ENCODE measurements at places on chromosomes 4 and X.
A peak's percentile ranks its signal among the peaks of the same experiment; 100 is the strongest.

- no peaks in the 10 kb centered on the region for H3K27me3 ChIP-seq
- no peak for DNase-seq
- H3K36me3 ChIP-seq: peaks cover 6% of the 10 kb centered on the region
- H3K4me1 ChIP-seq: no peaks in the 10 kb centered on the region
- no peak overlapping the region for H3K27ac ChIP-seq
Measured at GRCh38 chr4:185276036-185276435, 66.6 kb downstream of the SNX25 start.

GRCh38 chr4:186104114-186104889, at the start of gene FAM149A:
Gene FAM149A, plus strand, starts transcription at chr4:186104704.
- H3K27me3 ChIP-seq: peaks cover 62% of the 10 kb centered on the region
- H3K4me1 ChIP-seq: peaks cover 8% of the 10 kb centered on the region
- H3K36me3 ChIP-seq: peaks cover 4% of the 10 kb centered on the region
- H3K4me3 ChIP-seq: peak within 1 kb of the TSS; percentile 79

GRCh38 chr4:159205466-159205865, 102.6 kb downstream of the RAPGEF2 start:
- H3K27me3 ChIP-seq: no peaks in the 10 kb centered on the region
- peaks cover 5% of the 10 kb centered on the region for H3K36me3 ChIP-seq
- no peak overlapping the region for H3K4me3 ChIP-seq
- no peak for DNase-seq

DNA sequence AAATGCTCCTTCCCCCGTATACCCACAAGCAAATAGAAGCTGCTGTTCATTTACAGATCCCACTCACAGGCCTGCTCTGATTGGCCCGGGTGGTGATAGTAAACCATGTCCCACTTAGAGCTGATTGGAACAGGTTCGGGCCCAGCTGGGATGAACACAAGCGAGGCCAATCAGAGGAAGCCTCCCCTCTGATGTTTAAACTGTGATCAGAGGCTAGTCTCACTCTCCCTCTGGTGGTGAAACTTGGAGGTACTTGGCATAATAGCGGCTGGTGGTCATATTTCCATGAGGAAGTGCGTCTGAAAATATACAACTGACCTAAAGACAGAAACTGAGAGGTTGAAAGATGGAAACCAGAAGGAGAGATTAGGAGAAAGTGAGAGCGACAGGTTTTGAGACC, 51.5 kb upstream of the TRPC3 start:
- no peaks in the 10 kb centered on the region for H3K36me3 ChIP-seq
- no peak overlapping the region for H3K4me3 ChIP-seq
- peaks cover 3% of the 10 kb centered on the region for H3K4me1 ChIP-seq
- peaks cover 17% of the 10 kb centered on the region for H3K27me3 ChIP-seq
- DNase-seq: peak; percentile 5

GRCh38 chr4:138890891-138891570, 124.5 kb upstream of the NOCT start:
- peaks cover 21% of the 10 kb centered on the region for H3K27me3 ChIP-seq
- no peak for DNase-seq
- H3K4me3 ChIP-seq: no peak overlapping the region
- no peaks in the 10 kb centered on the region for H3K36me3 ChIP-seq

GRCh38 chr4:77308843-77309242, 151.8 kb downstream of the CCNG2 start:
- H3K4me1 ChIP-seq: no peaks in the 10 kb centered on the region
- no peak overlapping the region for H3K4me3 ChIP-seq
- no peak for DNase-seq
- no peak overlapping the region for H3K27ac ChIP-seq

DNA sequence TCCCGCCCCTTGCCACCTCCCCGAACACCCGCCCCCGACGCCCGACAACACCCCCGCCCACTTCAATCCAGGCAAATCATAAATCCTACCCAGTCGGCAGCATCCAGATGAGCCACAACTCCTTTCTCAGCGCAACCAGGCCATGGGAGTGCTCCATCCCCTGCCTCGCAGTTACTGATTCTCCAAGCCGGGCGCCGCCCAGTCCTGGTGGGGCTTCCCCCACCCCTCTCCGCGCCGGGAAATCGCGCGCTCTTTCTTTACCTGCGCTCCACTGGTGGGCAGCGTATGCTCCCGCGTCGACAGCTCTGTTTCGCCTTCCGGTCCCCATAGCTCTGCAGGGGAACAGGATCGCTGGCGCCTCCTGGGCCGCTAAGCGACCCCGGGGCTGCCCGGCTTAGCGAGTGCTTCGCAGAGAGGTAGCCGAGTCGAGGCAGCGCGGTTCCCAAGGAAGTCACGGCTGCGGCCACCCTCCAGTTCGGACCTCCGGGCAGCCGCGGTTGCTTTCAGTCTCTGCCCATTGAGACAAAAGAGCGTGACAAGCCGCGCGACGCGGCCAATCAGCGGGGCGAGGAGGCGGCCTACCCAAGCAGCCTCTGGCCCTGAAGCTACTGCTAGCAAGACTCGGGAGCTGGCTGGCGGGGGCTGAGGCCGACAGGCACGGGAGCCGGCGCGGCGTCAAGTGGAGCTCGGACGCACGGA, 43.7 kb upstream of the TMSB15B start:
- H3K4me1 ChIP-seq: peaks cover 12% of the 10 kb centered on the region
- H3K27ac ChIP-seq: peak overlapping the region; percentile 90
- no peaks in the 10 kb centered on the region for H3K27me3 ChIP-seq
- H3K36me3 ChIP-seq: peaks cover 7% of the 10 kb centered on the region
- peak overlapping the region; percentile 96 for H3K4me3 ChIP-seq

- H3K27ac ChIP-seq: no peak overlapping the region
- H3K36me3 ChIP-seq: no peaks in the 10 kb centered on the region
- no peak for DNase-seq
- no peaks in the 10 kb centered on the region for H3K27me3 ChIP-seq
Measured at GRCh38 chr4:105859233-105859632, 36.0 kb upstream of the NPNT start.

DNA sequence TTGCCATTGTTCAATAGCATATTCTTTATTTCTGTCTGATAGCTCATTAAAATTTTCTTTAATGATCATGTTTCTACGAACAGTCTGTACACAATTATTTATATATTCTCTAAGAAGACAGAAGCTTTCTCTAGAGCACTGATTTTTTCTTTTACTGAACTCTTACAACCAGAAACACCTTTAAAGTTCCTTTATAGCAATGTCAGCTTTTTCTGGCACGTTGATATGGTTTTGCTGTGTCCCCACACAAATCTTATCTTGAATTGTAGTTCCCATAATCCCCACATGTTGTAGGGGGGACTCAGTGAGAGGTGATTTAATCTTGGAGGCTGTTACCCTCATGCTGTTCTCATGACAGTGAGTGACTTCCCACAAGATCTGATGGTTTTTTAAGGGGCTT, 299.4 kb downstream of the PPARGC1A start:
- H3K27ac ChIP-seq: no peak overlapping the region
- H3K27me3 ChIP-seq: no peaks in the 10 kb centered on the region
- DNase-seq: no peak
- H3K36me3 ChIP-seq: no peaks in the 10 kb centered on the region

GRCh38 chr4:15239866-15240265, 188.0 kb upstream of the C1QTNF7 start:
- H3K36me3 ChIP-seq: no peaks in the 10 kb centered on the region
- no peak for DNase-seq
- H3K27ac ChIP-seq: no peak overlapping the region
- H3K27me3 ChIP-seq: no peaks in the 10 kb centered on the region

GRCh38 chrX:134727363-134727762, 69.1 kb upstream of the PLAC1 start:
- H3K36me3 ChIP-seq: no peaks in the 10 kb centered on the region
- H3K27ac ChIP-seq: no peak overlapping the region
- DNase-seq: no peak
- H3K4me1 ChIP-seq: no peaks in the 10 kb centered on the region
- peaks cover 11% of the 10 kb centered on the region for H3K27me3 ChIP-seq

DNA sequence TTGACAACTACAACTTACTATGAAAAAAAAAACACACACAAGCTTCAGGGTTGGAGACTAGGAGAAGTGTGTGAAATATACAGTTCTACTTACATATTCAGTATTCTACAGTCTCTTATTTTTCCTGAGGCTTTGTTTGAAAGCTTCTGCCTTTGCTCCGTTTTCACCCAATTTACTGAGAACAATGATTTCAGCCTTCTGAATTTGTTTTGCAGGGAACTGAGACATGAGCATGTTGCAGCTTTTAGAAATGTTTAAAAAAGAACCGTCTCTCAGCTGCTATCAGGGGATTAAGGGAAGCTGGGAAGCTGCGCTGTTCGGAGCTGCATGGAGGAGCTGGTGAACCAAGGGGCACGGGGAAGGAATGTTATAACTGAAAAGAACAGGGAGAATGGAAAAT, 85.7 kb downstream of the QDPR start:
- no peaks in the 10 kb centered on the region for H3K4me1 ChIP-seq
- H3K4me3 ChIP-seq: no peak overlapping the region
- peaks cover 1% of the 10 kb centered on the region for H3K36me3 ChIP-seq
- no peak for DNase-seq
- no peak overlapping the region for H3K27ac ChIP-seq

DNA sequence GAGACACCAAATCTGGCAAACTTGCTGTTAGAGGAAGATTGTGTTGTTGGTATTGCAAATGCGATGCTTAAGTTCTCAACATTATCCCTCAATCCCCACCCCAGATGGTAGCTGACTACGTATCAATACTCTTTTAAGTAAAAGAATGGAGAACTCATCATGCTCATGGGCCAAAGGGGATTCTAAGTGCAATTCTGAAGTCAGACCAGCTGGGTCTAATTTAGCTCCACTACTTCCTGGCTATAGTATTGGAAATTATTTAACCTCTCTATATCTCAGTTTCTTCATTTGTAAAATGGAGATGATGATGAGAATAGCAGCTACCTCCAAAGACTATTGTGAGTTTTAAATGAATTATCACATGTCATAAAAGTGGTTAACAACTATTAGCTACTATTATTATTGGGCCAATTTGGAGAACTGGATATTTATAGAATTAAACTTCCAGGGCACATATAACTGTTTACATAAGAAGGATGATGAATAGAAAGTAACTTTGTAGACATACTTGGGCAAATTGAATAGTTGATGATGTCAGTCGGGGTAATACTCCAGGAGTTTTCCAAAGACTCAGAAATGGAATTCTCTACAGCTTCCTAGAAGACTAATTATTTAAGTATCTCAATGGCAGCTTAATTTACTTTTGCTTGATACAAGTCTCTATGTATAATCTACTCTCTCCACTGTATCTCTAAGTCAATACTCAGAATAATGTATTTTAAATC, 5.0 kb upstream of the SLAIN2 start:
- peaks cover 5% of the 10 kb centered on the region for H3K4me1 ChIP-seq
- peaks cover 4% of the 10 kb centered on the region for H3K36me3 ChIP-seq
- DNase-seq: no peak
- no peak overlapping the region for H3K27ac ChIP-seq
- no peak overlapping the region for H3K4me3 ChIP-seq
- no peaks in the 10 kb centered on the region for H3K27me3 ChIP-seq

- H3K36me3 ChIP-seq: no peaks in the 10 kb centered on the region
- no peaks in the 10 kb centered on the region for H3K27me3 ChIP-seq
- no peak overlapping the region for H3K4me3 ChIP-seq
- DNase-seq: no peak
Measured at GRCh38 chrX:118742176-118742575, 14.8 kb downstream of the IL13RA1 start.

- peak overlapping the region; percentile 73 for H3K4me3 ChIP-seq
- H3K27me3 ChIP-seq: no peaks in the 10 kb centered on the region
- H3K36me3 ChIP-seq: peaks cover 10% of the 10 kb centered on the region
- DNase-seq: no peak
Measured at GRCh38 chr4:183407635-183408464, 36.6 kb upstream of the CDKN2AIP start.

DNA sequence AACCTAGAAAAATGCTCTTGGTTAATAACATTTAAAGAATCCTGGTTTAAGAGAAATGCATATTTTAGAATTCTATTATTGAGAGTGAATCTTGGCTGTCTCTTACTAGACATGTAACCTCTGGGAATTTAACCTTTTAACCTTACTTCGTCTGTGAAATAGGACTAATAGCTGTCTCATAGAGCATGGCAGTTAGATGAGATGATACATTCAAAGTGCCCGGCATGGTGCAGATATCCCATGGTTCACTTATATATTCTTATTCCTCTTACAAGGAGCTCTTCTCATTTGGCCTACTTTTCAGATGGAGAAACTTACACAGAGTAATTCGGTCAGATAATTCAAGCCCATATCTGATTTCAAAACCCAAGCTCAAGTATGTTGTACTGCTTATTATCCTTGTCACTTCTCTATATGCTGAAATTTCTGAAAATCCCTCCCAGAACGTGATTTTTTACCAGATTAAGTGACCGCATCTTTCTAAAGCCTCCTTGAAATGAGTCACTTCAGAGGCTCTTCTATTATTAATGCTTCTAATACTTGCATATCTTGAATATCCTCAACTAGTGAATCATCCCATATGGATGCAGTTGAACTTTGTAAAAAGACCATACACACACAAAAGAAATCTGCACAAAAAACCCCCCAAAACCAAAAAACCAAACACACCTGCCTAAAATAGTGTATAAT, 4.9 kb downstream of the CDKN2AIP start:
- no peak for DNase-seq
- peaks cover 19% of the 10 kb centered on the region for H3K4me1 ChIP-seq
- peaks cover 67% of the 10 kb centered on the region for H3K36me3 ChIP-seq
- no peak overlapping the region for H3K4me3 ChIP-seq

- H3K4me1 ChIP-seq: no peaks in the 10 kb centered on the region
- no peak overlapping the region for H3K27ac ChIP-seq
- no peaks in the 10 kb centered on the region for H3K36me3 ChIP-seq
Measured at GRCh38 chr4:155612074-155612473, 54.6 kb upstream of the GUCY1A1 start.

GRCh38 chr4:159273141-159273438, 170.2 kb downstream of the RAPGEF2 start:
- no peak for DNase-seq
- H3K36me3 ChIP-seq: peaks cover 5% of the 10 kb centered on the region
- peaks cover 20% of the 10 kb centered on the region for H3K4me1 ChIP-seq
- no peak overlapping the region for H3K27ac ChIP-seq

- DNase-seq: no peak
- no peaks in the 10 kb centered on the region for H3K27me3 ChIP-seq
- H3K36me3 ChIP-seq: no peaks in the 10 kb centered on the region
Measured at GRCh38 chrX:28981952-28982351, 394.7 kb downstream of the IL1RAPL1 start.

GRCh38 chrX:48909703-48910294, 1.6 kb downstream of the SLC35A2 start:
- no peaks in the 10 kb centered on the region for H3K27me3 ChIP-seq
- H3K27ac ChIP-seq: no peak overlapping the region
- peaks cover 29% of the 10 kb centered on the region for H3K4me1 ChIP-seq
- H3K36me3 ChIP-seq: peaks cover 88% of the 10 kb centered on the region

GRCh38 chr4:47406408-47406807, 57.1 kb downstream of the COMMD8 start:
- no peaks in the 10 kb centered on the region for H3K4me1 ChIP-seq
- no peaks in the 10 kb centered on the region for H3K36me3 ChIP-seq
- H3K27me3 ChIP-seq: peaks cover 44% of the 10 kb centered on the region
